ENCODE measurements at places on chromosomes 2 and 18.

GRCh38 chr18:35054401-35054800 is 13.2 kb downstream of the MAPRE2 start:
- no peak for DNase-seq

DNA sequence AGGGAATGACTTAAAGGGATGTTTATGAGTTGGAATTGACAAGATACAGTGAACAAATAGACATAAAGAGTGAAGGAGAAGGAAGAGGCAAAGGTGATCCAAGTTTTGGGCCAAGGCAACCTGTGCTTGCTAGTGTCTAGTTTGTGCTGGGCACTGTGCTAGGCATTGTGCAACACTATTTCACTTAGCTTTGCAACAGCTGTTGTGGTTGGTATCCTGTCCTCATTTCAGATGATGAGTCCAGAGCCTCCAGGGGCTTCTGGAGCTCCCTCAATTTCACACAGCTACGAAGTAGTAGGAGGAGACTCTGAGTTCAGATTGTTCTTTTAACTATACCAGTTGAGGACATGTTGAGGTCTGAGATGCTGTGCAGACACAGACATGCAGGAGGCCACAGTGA is 18.1 kb upstream of the LOXHD1 start:
- DNase-seq, result no peak

DNA sequence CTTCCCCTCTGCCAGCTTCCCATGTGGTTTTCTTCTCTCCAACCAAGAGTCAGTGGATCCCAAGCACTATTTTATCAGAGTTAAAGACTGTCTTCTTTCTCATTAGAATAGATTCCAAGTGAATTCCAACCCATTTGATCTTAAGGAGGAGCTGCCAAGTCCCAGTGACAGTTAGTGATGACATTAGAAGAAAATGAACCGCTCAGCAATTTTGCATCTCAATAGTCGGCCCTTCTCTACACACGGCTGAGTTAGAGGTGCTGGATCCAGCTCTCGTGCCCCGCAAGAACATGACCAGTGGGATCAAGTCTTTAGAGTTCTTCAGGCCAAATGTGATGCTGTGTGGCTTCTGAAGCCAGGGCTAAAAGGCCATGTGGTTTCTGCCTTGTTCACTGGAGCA is 132.6 kb downstream of the SH3BP4 start:
- no peak for DNase-seq

- DNase-seq, result no peak
These were observed 135.0 kb downstream of the FIGN start for GRCh38 chr2:163600801-163601200.

GRCh38 chr18:27276886-27277285 is 91.8 kb upstream of the CHST9 start:
- no peak for DNase-seq

DNA sequence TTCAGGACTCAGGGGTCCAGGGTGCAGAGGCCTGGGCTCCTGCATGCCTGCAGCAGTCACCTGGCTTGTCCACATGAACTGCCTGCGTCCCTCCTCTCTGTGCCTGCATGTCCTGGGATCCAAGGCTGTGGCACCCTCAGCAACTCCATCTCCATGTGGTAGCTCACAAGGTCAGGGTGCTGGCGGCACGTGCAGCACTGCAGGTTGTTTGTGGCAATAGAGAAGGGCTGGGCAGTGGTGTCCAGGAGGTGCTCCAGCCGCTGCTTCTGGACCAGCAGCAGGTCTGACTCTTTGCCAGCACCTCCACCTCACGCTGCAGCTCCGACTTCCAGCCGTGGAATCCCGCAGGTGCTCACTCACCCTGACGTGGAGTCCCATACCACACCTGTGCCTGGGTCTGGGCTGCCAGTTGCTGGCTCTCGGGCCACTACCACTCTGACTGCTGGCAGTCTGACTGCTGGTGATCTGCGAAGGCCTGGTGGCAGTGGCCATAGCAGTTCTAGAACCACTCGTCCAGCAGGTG is 28.8 kb upstream of the IMP4 start:
- DNase-seq, result no peak

DNA sequence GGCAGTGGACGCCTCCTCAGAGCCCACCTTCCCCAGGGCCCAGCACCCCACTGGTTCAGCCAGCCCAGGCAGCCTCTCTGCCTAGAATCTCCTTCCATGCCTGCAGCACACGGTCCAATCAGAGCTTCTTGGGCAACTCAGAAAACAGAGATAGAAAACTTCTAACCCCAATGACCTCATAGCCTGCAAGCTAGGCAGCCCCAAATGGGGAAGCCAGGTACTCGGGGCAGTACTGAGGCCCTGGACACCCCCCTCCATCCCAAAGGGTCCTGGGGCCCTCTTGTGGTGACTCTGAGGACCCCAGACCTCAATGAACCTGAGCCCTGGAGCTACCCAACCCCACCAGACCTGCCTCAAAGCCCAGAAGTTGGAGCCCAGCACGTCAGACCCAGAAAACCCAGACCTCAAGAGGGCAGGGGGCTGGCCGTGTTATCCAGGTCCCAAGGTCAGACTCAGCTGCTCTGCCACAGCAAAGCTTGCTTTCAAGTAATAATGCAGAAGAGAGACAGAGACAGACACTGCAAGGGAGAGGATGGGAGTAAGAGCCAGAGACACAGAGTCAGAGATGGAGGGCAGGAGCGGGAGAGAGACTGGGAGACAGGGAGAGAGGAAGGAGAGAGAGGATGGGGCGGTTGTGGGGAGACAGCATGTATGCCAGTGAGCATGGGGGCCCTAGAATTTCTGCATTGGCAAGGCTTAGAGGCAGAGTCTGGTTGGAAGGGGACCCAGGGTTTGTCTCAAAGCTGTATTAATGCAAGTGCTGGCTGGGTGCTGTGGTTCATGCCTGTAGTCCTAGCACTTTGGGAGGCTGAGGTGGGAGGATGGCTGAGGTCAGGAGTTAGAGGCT is 28.2 kb downstream of the SERTAD2 start:
- DNase-seq, result no peak

- no peak for DNase-seq
These were observed 148.0 kb upstream of the SMAD2 start for GRCh38 chr18:48078448-48078847.

GRCh38 chr18:55136864-55137263 is 177.6 kb upstream of the CCDC68 start:
- no peak for DNase-seq

DNA sequence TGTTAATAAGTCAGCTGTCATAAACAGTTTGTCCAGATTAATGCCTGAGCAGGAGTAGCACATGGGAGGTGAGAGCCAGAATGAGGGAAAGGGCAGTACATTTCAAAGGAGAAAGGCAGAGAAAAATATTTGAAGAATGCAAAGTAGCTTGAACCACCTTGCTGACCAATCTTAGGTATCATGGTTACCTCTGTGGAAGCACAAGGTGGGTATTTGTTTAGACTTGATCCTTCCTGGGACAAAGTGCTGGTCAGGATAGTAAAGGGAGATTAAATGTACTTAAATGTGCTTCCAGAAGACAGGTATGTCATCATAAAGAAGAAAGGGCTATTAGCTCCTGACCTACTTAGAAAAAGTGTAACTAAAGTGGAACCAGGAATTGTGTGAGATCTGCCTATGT is 105.0 kb downstream of the LRRTM1 start:
- no peak for DNase-seq

DNA sequence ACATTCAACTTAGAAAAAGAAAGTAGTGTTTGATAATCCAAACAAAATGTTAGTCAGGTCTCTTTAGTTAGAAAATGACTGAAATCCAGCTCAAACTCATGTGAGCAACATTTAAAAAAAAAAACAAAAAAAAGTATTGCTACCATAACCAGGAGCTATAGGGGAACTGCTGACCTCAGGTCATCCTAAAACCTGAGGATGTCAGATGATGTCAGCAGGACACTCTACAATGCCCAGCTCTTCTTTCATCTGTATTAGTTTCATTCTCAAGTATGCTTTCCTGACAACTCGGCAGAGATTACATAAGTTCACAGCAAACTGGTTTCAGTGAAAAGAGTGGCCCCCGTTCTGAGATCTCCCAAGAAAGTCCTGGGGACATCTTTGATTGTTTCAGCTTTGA is 4.2 kb upstream of the ESCO1 start:
- no peak for DNase-seq

GRCh38 chr2:141782574-141782973 is 348.2 kb downstream of the LRP1B start:
- DNase-seq, result no peak

GRCh38 chr2:175430236-175430635 is 248.7 kb upstream of the ATP5MC3 start:
- DNase-seq, result no peak

DNA sequence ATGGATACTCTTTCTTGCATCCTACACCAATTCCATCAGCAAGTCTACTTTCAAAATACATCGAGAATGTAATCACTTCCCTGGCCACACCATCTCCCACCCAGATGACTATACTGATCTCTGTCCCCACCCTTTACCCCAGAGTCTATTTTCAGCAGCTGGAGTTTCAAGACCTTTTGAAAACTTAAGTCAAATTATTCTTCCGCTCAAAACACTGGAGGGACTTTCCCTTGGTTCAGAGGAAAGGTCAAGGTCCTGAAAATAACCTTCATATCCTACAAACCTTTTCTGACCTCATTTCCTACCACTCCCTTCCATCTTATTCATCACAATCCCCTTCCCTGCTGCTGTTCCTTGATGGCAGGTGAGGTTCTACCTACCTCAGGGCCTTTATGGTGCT is 58.8 kb upstream of the LYPD6 start:
- no peak for DNase-seq

DNA sequence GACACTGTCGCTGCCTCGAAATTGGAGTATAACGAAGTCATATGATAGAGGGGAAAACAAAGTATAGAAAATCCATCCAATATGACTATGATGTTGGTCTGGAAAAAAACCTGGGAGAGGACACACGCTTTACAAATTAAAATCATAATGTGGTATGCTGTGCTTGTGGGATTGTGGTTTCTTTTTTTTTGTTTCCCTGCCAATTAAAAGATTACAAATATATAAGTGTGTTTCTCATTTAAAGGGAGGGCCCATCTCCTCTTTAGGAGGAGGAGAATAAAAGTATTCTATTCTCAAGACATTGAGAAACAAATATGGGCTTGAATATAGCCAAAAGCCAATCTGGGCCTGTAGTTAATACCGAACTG is 86.6 kb downstream of the EPHA4 start:
- no peak for DNase-seq

GRCh38 chr2:144414324-144414845 is 105.5 kb downstream of the ZEB2 start:
- DNase-seq, result peak; percentile 6

GRCh38 chr2:151159109-151159662 is 102.5 kb downstream of the RBM43 start:
- no peak for DNase-seq

DNA sequence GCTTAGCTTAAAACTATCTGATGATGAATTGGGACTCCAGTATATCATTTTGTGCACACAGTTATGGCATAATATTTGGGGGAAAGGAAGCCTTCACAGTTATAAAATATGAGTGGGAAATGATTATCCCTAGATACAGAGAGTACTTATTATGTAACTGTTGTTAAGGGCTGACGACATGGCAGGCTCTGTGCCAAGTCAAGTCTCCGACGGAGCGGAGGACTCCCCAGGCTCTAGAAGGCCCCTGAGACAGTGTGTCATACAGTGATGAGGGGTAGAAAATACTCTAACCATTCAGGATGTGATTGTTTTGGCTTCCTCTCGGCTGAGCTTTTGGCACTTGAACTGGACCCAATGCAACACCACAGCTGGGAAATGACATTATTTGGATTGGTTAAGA is 211.8 kb downstream of the SLC8A1 start:
- DNase-seq, result no peak

DNA sequence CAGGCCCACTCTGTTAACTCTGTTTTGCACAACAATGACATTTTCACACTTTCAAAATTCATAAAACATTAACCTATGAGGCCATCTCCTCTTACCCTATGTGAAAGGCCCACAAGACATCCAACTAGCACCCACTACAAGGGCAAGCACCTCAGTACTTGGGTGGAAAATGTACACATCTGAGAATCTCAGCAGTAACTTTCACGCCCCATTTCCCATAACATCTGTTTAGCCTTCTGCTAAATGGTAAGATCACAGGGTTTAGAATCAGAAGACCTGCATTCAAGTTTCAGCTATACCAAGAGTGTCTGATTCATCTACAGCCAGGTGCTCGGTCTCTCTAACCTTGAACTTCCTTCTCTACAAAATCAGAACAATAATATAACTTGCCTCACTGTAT is 89.2 kb downstream of the SP100 start:
- no peak for DNase-seq

DNA sequence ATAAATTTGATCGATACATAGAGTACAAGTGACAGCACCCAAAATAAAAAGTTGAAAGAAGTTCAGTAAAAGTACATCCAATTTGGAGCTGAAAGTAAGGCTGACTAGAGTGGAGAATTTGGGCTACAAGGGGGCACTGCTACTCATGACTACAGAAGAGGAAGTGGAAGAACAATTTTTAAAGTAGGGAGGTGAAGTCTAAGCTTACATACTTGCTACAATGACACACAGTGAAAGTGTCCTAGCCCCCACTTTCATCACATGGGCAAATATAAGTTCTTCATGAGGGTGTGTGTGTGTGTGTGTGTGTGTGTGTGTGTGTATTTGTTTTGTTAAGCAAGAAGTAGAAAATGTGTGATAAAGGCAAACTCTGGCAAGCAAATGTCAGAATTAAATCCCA is 45.7 kb downstream of the MAP3K2 start:
- DNase-seq, result no peak

GRCh38 chr2:227799202-227799601 is 14.4 kb upstream of the CCL20 start:
- no peak for DNase-seq

GRCh38 chr18:70072678-70073077 is 125.0 kb upstream of the CD226 start:
- no peak for DNase-seq

DNA sequence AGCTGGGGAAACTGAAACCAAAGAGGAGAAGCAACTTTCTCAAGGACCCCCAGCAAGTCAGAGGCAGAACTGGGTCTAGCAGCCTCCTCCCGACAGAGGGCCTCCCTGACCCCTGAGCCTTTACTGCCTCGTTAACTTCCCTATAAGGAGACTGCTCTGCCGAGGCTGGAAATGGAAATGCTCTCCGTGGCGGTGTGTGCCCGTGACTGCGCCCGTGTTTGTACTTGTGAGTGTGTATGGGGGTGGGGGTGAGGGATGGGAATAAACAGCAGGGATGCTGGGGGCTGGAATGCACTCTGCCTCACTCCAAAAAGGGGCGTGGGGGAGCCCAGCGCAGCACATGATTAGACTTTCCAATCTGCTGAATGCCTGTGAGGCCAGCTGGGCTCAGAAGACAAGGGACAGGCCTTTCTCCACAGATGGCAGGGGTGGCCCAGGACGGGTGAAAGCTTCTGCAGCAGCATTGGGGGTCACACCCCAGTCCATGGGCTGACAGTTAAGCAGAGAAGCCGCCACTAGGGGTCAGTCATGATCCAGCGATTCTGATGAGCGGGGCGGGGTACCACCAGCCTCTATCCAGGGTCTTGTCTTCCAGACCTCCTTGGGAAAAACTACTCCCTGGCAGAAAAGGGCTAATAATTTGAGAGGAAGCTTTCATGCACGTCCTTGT is 26.8 kb downstream of the MPHOSPH10 start:
- peak; percentile 47 for DNase-seq

GRCh38 chr2:54634564-54635511 is 88.6 kb upstream of the EML6 start:
- DNase-seq, result no peak

- DNase-seq, result no peak
These were observed 24.9 kb downstream of the HTR2B start for GRCh38 chr2:231099918-231100317.

GRCh38 chr2:79876430-79876829 is 363.6 kb downstream of the CTNNA2 start:
- DNase-seq, result no peak

- DNase-seq, result no peak
These were observed 37.2 kb downstream of the LRPPRC start for GRCh38 chr2:43958397-43959275.

- no peak for DNase-seq
These were observed 418.8 kb upstream of the SPHKAP start for GRCh38 chr2:228600265-228600664.
